ENCODE measurements at places on chromosomes 7 and 10.

GRCh38 chr7:121919986-121920385 is 47.0 kb downstream of the PTPRZ1 start:
- no peak for DNase-seq

- DNase-seq, result no peak
These were observed 66.4 kb upstream of the ATRNL1 start for GRCh38 chr10:115026746-115027140.

- DNase-seq, result no peak
These were observed 38.3 kb upstream of the KLHL7 start for GRCh38 chr7:23067271-23067670.

DNA sequence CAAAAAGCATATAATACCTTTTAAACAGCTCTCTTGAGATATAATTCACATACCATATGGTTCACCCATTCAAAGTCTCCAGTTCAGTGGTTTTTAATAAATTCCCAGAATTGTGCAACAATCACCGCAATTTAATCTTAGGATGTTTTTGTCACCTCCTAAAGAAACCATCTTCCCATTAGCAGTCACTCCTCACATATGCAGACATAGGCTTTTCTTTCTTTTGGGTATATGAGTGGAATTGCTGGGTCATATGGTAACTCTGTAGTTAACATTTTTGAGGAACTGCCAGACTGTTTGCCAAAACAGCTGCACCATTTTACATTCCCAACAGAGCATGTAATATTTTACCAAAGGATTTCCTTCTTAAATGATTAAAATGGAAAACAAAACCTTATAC is 57.0 kb downstream of the CC2D2B start:
- DNase-seq, result no peak

- no peak for DNase-seq
These were observed 26.9 kb downstream of the EPDR1 start for GRCh38 chr7:37947138-37947940.

DNA sequence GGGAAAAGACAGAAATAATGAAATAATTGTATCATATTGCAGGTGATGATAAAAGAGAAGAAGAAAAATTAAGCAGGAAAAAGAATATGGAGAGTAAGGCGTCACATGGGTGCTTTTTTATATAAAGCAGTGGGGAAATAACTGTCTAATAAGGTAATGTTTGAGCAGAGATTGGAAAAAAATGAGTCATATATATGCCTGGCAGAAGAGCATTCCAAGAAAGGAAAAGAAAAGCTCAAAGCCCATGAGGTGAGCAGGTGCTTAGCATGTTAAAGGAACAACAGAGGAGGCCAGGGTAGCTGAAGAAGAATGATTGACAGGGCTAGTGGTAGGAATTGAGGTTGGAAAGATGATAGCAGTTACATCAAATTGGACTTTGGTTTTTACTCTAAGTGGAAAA is 739.5 kb downstream of the SORCS1 start:
- DNase-seq, result no peak
